Stimulated activated CD8-positive, alpha-beta memory T cell treated with anti-CD3 and anti-CD28 coated beads, Interleukin-7, amount 100 ng/mL, for 1 hour (primary cell): ENCODE measurements at places on chromosomes 5 and 9.

DNA sequence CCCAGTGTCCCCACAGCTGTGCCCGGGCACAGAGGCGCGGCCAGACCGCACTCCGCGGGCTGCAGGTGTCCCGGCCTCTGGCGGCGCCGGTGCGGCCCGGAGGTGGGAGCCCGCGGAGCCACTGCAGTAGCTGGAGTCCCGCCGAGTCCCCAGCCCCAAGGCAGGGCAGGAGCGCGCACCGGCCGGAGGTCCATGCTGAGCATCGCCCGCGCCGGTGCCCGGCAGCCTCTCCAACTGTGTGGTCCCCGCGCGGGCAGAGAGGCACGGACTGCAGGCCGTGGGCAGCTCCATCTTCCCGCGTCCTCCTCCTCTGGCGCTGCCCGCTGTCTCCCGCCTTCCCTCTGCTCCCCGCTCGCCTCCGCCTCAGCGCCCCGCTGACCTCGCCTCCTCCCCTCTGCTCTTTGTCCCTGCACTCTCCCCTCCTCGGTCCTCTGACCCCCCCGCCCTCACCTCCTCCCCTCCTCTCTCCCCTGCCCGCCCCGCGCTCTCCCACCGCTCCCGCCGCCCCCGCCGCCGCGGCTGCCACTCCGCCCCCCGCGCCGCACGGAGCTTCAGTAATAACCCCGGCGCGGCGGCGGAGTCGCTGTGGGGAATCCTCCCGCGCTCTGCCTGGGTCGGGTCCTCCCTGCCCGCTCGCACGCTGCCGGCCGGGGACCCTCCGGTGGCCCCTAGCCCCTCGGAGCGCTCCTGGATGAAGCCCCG, at the start of gene ADAMTS16:
Gene ADAMTS16 (plus strand): TSS at position 554 of the 702 bp plus-strand sequence. CDS start 138 bp downstream, at position 692.
- no peak for DNase-seq

- no peak for DNase-seq
Measured at GRCh38 chr9:131329241-131329641, 39.7 kb downstream of the PLPP7 start.

DNA sequence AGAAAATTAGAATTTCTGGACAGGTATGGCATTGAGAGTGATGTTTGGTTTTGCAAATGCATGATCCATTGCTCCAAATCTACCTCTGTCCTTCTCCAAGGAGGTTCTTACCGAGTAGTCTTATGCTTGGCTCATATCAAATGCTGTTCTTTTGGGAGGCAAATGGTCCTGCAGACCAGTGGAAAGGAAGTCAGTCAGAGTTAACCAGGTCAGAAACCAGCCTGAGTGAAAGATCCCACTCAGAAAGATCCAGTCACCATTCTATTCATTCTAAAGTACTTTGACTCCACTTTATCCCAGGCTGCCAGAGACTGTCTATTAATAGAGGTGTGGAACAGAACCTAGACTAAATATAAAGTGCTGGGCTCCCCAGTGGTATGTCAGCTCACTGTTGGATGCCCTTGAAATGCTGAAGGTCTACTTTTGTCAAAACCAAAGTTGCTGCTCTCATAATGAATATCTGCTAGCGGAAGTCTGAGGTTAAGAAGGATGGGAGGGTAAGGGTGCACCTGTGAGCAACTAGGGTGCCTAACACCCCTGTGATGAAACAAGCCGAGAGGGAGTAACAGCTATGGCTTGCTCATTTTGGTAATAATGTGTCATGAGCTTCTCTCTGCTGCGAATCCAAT, 302.2 kb downstream of the ZNF608 start:
- DNase-seq: no peak

DNA sequence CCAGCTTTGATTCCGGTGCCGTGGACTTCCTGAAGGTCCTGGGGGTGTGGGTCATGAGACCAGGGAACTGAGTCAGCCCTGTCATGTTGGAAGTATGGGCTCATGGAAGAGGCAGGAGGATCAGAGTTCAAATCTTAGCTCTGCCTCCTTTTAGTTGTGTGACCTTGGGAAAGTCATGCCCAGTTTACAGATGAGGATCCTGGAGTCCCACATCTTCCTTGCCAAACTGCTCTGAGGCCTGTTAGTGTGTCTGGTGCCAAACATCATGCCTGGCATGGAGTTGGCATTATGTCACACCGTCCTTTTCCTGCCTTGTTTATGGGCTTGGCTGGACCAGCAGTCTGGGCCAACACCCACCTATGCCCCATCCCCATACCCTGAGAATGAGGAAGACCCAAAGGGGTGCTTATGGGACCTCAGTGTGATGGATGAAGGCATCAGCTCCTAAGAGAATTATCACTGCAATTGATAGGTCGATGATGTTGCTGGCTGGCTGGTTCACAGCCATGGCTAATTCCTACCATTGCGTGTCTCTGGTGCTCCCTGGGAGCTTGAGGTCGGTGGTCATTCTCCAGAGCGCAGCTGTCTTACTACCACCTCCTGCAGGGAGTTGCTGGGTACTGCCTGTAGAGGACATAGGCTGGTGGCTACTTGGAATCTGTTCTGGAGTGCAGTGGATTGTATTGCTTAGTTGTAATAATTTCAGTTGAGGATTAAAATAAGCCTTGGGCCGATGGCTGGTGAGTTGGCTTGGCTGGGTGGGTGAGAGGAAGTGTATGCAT, 140.5 kb upstream of the PITX1 start:
- DNase-seq: no peak

- no peak for DNase-seq
Measured at GRCh38 chr5:55911784-55912653, 60.9 kb downstream of the IL31RA start.

- DNase-seq: no peak
Measured at GRCh38 chr9:97567182-97567893, 65.8 kb downstream of the TSTD2 start.

DNA sequence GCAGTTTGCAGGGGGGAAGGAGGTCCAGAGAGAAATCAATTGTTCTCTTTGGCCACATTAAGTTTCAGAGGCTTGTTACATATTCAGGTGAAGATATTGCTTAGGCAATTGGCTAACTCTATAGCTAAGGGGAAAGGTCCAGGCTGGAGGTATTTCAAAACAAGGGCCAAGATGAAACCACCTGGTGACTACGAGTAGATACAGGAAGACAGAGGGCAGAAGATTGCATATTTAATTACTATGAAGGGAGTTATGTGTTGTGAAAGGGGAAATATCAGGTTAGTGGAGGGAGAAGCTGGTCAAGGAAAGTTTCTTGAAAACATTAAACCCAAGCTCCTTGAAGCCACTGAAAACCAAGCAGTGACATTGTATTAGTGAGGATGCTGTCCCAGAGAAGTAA, 1.9 kb upstream of the RAD23B start:
- no peak for DNase-seq

DNA sequence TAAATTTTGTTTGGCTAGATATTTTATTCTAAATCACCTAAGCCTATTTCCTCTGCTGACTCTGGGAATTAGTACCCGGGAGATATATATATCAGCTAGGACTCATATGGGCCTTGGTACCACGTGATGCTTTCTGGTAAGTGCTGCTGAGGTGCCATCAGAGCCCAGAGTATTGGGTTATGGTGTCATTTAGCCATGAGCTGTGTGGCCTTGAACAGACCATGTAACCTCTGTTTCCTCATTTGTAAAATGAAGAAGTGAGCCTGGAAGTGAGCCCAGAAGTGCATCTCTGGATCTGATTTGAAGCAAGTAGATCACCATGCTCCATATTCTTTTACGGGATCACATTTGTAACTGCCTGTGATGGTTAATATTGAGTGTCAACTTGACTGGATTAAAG, 126.1 kb downstream of the GPBP1 start:
- no peak for DNase-seq

GRCh38 chr5:73411936-73412596, 36.5 kb downstream of the FOXD1 start:
- DNase-seq: no peak

DNA sequence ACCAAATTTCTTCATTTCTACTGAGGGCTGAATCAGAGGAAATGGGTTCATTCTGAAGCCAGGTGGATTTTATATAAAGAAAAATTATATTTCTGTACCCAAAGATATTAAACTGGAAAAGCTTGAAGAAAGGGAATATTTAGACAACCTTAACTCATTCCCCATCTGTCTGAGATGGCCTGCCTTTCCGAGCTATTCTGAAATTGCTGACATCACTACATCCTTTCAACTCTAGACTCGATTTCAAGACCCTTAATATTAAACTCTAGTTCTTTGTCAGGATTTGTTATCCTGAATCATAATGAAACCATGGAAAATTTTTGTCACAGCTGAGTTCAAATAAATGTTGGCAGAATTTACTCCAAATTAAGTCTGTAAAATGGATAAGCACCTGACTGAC, 818.5 kb upstream of the SEMA6A start:
- no peak for DNase-seq

DNA sequence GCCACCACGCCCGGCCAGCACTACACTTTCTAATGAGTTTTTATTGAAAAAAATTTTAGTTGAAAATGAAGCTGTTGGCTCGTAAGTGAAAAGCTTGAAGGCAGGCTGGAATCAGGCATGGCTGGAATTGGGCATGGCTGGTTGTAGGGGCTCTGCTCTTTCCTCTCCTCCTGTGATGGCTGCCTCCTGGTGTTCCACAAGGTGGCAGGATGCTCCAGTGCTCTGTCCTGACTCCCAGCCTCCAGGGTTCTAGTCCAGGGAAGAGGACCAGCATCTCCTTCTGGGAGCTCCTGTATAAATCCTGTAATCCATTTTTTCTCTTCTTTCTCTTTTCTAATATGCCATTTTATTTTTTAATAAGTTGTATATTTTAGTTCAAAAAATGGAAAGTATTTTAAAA, 57.2 kb upstream of the DHFR start:
- no peak for DNase-seq

GRCh38 chr5:137228816-137229215, 270.3 kb downstream of the SPOCK1 start:
- DNase-seq: no peak

GRCh38 chr5:474840-475661, 32.1 kb downstream of the EXOC3 start:
- DNase-seq: no peak

GRCh38 chr5:83965441-83965840, 244.8 kb upstream of the HAPLN1 start:
- no peak for DNase-seq

- DNase-seq: no peak
Measured at GRCh38 chr9:132048201-132048600, 31.5 kb downstream of the MED27 start.

GRCh38 chr5:56681346-56681745, 134.0 kb upstream of the MAP3K1 start:
- DNase-seq: no peak

DNA sequence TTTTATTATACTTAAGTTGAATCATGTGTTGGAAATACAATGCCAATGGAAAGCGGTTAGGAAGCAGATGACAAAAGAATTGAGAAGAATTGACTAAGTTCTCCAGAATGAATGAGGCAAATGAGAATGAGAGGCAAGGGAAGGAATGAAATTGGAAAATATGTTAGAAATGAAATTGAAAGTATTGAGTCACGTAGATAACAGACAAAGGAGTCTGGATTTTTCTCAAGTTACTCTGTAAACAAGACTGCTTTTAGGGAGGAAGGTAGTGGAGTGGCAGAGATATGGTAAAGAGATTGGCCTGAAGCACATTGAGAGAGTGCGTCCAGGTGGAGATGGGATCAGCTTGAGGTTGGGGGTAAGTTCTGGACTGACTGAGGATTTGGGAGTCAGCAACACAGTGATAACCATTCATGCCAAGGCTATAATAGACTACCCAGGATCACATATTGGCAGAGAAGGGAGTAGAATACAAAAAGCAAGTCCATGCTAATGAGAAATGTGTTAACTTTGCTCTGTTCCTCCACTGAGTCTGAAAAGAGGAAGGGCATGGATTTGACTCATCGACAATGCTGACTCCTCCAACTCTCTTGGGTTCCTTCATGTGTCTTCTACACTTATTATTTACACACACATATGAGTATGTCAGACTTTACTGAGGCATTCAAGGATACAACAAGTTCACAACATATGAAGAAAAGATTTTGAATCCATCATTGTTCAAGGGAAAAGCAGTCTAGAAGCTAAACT, 814.2 kb upstream of the ZNF608 start:
- DNase-seq: no peak

DNA sequence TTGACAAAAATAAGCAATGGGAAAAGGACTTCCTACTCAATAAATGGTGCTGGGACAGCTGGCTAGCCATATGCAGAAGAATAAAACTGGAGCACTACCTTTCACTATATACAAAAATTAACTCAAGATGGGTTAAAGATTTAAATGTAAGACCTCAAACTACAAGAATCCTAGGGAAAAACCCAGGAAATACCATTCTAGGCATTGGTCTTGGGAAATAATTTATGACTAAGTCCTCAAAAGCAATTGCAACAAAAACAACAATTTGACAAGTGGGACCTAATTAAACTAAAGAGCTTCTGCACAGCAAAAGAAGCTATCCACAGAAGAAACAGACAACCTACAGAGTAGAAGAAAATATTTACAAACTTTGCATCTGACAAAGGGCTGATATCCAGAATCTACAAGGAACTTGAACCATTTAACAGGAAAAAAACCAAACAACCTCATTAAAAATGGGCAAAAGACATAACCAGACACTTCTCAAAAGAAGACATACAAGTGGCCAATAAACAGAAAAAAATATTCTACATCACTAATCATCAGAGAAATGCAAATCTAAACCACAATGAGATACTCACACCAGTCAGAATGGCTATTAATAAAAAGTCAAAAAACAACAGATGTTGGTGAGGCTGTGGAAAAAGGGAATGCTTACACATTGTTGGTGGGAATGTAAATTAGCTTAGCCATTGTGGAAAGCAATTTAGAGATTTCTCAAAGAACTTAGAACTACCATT, 75.2 kb upstream of the CPEB4 start:
- DNase-seq: no peak

DNA sequence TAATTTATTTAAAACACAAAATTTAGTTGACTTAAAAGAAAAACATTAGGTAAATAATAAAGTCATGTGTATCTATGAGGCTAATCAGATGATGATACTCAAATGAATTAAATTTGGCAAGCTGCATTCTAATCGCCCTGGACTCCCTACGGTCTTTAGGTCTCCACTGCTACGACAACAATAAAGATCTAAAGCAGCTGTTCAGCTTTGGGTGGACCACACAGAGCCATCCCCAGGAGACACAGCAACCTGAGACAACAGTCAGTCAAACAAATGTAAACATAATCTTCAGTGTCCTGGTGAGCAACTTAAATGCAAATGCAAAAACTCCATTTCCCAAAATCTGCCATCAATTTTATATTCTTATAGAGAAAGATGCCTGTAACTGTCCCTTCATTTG, 65.5 kb downstream of the MCTP1 start:
- DNase-seq: no peak
